ENCODE measurements at places on chromosomes 11 and 22.
A peak's percentile ranks its signal among the peaks of the same experiment; 100 is the strongest.

- no peak for DNase-seq
These were observed 1492.1 kb downstream of the BRD1 start for GRCh38 chr22:48335442-48336139.

DNA sequence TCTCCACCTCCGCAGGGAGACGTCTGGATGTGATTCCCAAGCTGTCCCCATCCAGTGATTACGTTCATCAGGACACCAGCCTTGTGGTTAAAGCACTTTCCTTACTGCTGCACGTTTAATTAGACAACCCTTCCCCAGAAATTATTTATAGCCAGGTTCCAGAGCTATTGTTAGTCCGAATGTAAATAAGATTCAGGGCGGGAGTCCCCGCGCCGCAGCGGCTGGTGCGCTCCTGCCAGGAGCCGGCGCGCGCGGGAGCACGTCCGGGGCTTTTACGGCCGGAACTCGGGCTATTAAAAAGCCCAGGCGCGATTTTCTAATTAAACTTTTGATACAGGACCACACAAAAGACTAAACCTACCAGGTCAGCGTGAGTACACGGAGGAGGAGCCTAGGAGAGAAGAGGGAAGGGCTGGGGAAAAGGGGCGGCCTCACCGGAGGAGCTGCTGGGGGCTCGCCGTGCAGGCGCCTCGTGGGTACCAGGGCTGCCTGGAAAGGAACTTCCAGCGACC is 538.3 kb downstream of the OPCML start:
- DNase-seq = no peak

GRCh38 chr22:20430720-20431510 is 6.7 kb downstream of the SCARF2 start:
- peak; percentile 68 for DNase-seq

- no peak for DNase-seq
These were observed 55.0 kb upstream of the ZC3H12C start for GRCh38 chr11:110038201-110038600.

GRCh38 chr11:130623670-130624668 is 175.5 kb downstream of the ADAMTS15 start:
- DNase-seq = no peak

GRCh38 chr22:35514366-35514765 is 26.3 kb upstream of the RASD2 start:
- no peak for DNase-seq

DNA sequence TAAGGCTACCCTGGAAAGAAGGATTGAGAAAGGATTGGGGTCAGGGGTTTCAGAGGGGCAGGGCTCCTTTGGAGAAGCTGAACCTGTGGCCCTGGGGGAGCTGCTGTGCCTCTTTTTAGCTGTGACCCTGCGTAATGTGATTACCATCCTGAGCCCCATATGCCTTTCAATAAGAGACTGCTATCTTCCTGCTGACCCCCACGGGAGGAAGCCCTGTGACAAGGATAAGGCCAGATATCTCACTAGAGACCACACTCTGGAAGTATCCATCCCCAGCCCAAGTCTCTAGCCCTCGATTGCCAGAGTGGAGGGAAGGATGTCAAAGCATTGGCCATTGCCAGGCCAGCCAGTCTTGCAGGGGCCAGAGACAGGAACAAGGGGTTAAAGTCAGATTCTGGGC is 4.8 kb upstream of the SLC39A13 start:
- DNase-seq = no peak

GRCh38 chr22:28297504-28297903 is 378.4 kb upstream of the PITPNB start:
- no peak for DNase-seq

GRCh38 chr22:50672471-50673230 is at the start of gene SHANK3:
Gene SHANK3, plus strand, starts transcription at chr22:50672823.
- no peak for DNase-seq

DNA sequence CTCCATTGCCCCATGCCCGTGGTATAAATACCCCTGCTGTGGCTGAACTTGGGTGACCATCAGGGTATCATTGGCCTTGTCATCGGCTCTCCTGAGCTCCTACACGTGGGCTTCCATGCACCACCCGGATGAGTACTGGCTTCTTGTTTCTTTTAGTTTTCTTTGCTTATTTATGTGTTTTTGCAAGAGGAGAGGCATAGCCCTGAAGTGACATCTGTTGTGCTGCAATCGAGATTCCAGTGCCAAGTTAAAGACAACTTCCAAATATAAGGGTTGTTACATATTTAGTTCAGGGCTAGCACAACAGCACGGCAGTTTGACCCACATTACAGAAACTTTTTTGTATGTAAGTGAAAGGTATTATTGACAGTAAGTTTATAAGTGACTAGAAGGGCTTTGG is 1087.1 kb downstream of the TBC1D22A start:
- no peak for DNase-seq

DNA sequence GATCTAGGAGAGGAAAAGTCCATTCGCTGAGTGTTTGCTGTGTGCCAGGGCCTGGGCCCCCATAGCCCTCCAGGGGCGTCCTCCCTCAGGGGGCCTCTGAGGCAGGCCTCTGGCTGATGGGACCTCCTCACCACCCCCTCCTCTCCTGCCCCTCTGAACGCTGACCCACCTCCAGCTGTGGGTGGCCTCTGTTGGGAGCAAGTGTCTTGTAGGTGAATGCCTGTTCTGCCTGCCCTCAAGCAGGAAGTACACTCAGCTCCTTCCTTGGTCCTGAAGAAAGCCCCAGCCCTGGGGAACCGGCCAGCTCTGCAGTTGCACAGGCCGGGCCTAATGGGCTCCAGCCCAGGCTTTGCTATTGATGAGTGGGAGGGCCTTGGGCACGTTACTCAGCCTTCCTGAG is 3.5 kb downstream of the MYO7A start:
- DNase-seq = no peak

DNA sequence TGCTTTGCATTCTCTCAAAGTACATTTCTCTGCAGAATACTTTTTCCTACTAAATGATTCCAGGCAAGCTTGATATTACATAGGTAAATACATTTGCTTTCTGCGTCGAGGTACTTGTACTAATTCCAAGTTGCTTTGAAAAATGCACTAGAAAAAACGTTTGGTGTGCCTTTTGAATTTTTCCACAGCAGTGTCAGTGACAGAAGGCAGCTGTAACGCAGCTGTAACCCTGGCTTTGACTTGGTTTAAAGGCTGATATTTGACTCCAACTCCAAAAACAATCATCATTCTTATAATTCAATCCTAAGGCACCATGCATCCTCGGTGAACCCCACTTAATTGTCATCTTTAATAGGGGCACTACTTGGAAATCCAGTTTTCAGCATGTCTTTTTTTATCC is 125.0 kb downstream of the MAML2 start:
- DNase-seq = no peak

GRCh38 chr11:101436511-101437142 is 147.2 kb downstream of the TRPC6 start:
- no peak for DNase-seq

GRCh38 chr11:84965484-84965883 is 661.7 kb downstream of the DLG2 start:
- DNase-seq = no peak

DNA sequence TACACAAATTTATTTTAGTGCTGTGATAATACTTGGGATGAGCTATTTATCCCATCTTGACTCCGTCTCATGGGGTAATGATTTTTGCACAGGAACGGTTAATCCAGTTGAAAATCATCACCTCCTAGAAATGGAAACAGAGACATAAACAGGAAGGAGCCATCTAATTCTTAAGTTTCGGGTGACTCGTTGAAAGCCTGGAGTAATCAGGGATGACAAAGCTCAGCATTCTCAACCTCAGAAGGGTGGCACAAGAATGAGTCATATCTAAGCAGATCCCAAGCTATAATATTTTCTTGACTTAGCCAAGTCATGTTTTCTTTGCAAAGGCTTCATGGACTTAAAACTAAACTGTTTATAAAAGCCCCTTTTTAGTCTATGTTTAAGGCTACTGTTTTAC is 280.8 kb upstream of the CCDC90B start:
- DNase-seq = no peak

GRCh38 chr11:22930816-22931594 is 70.7 kb upstream of the CCDC179 start:
- DNase-seq = no peak

DNA sequence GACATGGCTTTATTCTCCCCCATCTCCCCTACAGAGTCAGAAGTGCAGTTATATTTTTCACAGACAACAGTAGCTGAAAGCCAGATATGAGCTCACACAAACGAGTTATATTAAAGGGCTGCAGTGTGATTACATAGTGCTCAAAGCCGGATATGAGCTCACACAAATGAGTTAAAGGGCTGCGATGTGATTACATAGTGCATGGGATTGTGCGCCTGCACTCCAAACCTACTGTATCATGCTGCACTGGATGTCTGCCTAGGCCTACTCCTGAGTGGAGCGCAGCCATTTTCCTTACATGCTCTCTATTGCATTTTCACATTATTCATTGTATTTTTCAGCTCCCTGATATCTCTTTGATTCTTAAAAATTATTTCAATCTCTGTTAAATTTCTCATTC is 414.6 kb upstream of the LARGE1 start:
- DNase-seq = no peak

DNA sequence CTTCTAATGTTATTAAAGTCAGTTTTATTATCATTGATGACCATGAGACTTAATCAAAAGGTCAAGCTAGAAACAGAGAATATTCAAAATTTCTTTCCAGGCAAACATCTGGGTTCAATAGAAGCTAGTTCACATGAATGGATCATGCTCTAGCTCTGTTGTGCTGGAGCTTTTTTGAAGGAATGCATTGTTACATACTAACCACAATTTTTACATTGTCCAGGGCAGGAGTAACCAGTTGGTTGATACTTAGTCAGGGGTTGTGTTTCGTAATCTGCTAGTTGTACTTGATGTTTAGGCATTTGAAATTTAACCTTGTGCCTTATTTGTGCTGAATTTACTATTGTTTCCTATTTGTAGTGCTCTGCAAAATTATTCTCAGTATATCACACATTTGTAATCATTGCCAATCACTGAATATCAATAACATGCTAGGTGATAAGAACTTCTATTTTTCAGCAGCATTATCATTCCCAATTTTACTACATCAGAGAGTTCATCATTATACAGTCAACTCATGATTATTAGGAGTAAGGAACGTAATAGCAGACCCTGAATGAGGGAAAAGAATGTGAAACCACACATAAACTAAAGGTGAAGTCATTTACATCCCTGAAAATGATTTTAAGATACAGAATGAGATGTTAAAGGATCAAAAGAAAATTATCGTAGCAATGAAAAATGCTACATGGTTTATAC is 23.2 kb downstream of the NF2 start:
- DNase-seq = no peak

GRCh38 chr22:41969110-41969646 is at the start of gene SEPTIN3:
Gene SEPTIN3, plus strand, starts transcription at chr22:41969443. Its CDS starts 2,050 bp downstream, at chr22:41971493.
- no peak for DNase-seq

- no peak for DNase-seq
These were observed 45.6 kb downstream of the OR2AT4 start for GRCh38 chr11:75051043-75051442.

- no peak for DNase-seq
These were observed 78.4 kb downstream of the RBFOX2 start for GRCh38 chr22:35950262-35950661.

DNA sequence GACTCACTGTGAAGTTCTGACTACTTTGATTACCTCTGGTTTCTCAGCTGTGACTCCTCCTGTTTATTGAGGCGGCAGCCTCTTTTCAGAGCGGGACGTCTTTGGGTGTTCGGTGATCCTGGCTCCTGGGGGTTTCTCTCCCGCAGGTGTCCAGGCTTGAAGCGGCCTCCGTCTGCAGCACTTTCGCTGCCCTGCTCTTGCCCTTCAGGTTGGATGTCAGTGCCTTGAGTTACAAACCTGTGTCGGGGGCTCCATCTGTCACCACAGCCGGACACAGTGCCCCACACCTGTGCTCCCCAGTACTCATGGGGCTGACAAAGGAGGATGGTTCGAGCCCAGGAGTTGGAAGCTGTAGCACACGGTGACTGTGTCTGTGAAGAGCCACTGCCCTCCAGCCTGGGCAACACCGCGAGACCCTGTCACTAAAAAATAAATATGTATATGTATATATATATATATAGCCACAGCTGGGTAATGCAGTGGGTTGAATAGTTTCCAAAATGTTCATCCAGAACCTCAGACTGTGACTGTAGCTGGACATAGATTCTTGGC is 104.1 kb downstream of the BRD1 start:
- no peak for DNase-seq

GRCh38 chr11:130834886-130835285 is 81.4 kb downstream of the SNX19 start:
- no peak for DNase-seq

GRCh38 chr11:87966216-87966615 is 209.0 kb downstream of the RAB38 start:
- no peak for DNase-seq

DNA sequence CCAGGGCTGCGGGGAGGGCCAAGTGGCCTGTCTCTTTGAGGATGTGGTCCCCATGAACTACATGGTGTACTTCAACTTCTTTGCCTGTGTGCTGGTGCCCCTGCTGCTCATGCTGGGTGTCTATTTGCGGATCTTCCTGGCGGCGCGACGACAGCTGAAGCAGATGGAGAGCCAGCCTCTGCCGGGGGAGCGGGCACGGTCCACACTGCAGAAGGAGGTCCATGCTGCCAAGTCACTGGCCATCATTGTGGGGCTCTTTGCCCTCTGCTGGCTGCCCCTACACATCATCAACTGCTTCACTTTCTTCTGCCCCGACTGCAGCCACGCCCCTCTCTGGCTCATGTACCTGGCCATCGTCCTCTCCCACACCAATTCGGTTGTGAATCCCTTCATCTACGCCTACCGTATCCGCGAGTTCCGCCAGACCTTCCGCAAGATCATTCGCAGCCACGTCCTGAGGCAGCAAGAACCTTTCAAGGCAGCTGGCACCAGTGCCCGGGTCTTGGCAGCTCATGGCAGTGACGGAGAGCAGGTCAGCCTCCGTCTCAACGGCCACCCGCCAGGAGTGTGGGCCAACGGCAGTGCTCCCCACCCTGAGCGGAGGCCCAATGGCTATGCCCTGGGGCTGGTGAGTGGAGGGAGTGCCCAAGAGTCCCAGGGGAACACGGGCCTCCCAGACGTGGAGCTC is 13.5 kb downstream of the ADORA2A start:
- DNase-seq = no peak

- DNase-seq = no peak
These were observed 49.7 kb downstream of the ANO1 start for GRCh38 chr11:70127653-70128434.

- DNase-seq = no peak
These were observed 354.4 kb downstream of the BRD1 start for GRCh38 chr22:49473286-49473685.
